Foreskin melanocyte (primary cell): ENCODE measurements at places on chromosomes 12 and 14.
A peak's percentile ranks its signal among the peaks of the same experiment; 100 is the strongest.

- DNase-seq = peak; percentile 28
These were observed 43.7 kb downstream of the KDM2B start for GRCh38 chr12:121536899-121537813.

DNA sequence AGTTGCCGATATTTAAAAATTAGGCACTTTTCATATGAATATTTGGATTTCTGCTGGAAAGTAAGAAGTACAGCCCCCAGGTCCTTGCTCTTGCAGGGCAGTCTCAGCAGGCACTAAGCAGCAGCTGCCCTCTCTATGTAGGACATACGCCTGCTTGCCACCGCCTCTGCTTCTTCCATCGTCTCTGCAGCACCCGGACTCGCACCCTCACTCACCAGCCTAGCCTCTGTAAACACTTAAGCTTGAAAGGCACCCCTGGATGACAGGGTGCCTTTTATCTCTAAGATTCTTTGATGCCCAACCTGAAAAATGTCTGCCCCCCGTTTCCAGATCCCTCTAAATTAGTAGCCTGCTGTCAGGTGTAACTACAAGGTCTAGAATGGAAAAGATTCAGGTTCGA is 19.0 kb downstream of the OTUB2 start:
- DNase-seq = no peak

DNA sequence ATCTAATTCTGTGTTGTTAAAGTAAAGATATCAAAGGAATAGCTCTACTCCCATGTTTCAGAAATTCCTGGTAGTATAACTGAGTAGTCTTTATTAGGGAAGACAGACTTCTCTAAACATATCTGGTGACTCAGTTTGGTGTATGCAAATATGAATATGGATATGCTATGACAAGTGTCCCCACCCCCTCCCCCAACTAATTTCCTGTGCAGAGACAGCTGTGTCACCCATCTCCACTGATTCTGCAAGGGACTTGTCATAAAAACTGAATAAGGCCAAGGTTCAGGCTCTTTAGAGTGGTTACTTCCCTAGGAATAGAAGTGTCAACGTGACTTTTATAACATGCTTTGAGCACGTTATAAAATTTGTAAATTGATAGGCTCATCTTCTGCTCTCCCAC is 429.1 kb downstream of the DAD1 start:
- DNase-seq = no peak

GRCh38 chr12:65113621-65114035 is 7.5 kb downstream of the WIF1 start:
- DNase-seq = no peak

- DNase-seq = no peak
These were observed 604 bp downstream of the HCFC2 start for GRCh38 chr12:104064842-104065427.

GRCh38 chr12:132341318-132342050 is 12.1 kb upstream of the GALNT9 start:
- no peak for DNase-seq

DNA sequence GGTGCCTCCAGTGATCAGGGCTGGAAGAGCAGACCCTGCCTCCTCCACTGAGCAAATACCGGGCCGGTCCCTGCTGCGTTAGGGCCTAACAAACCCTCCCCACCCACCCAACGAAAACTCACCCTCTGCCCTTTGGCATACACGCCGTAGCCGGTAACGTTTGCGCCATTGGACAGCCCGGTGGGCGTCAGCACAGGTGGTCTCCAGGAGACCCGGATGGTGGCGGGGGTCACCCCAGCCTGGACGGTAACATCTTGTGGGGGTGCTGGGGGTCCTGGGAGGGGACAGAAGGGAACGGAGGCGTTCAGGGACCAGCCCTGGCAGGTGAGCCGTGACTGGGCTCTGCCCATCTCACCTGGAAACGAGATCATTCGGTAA is 100.5 kb downstream of the PIWIL1 start:
- DNase-seq = no peak

DNA sequence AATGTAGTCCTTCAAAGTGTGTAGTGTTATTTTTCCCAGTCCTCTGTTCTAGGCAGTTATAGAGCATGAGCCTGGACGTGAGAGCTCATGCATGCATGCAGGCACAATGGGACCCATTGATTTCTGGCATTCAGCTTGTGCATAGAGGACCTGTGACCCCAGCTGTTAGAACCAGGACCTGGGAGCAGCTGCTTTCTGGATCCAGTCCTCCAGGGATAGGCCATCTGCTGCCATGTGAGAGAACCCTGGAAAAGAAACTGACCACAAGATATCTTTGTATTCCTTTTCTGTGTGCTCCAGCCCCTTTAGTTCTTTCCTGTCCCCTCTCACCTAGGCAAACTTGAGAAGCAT is 76.9 kb downstream of the SUSD6 start:
- DNase-seq = peak; percentile 83

DNA sequence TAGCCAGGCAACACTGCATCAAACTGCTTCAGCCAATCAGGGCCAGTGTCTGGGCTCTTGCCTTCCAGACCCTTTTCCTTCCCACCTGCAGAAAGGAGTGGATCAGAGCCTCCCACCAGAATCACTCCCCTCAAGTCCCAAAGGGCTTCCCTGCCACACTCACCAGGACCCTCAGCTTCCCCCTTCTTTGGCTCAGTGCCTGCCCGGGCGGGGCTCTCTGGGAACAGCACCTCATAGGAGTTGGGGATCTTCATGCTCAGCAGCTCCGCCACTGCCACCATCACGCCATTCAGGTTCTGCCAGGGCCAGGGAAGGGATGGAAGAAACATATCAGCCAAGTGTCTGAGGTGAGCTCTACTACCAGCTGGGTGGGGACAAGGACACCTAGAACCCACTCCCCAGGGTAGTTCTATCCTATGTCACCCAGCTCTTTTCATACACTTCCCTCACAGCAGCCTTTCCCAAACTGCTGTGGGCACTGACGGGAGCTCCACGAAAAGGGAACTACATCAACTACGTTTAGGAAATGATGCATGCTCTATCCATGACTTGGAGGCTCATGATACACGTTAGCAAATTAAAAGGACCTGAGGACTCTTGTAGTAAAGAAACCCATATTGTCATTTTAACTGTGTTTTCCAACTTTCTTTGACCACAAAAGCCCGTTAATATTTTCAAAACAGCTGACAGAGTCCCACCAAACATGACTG is 9.4 kb upstream of the PRKAG1 start:
- DNase-seq = no peak

DNA sequence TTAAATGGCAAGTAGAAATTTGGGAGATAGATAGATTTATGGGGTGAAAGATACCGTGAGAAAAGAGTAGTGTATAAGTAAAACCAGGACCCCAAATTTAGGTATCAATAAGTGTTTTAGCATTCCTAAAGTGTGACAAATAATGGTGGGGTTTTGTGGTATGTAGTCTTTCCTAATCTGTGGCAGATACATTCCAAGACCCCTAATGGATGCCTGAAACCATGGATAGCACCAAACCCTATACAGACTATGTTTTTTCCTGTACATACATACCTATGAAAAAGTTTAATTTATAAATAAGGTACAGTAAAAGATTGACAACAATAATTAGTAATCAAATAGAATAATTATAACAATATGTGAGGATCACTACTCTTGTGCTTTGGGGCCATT is 14.4 kb upstream of the TCP11L2 start:
- no peak for DNase-seq

DNA sequence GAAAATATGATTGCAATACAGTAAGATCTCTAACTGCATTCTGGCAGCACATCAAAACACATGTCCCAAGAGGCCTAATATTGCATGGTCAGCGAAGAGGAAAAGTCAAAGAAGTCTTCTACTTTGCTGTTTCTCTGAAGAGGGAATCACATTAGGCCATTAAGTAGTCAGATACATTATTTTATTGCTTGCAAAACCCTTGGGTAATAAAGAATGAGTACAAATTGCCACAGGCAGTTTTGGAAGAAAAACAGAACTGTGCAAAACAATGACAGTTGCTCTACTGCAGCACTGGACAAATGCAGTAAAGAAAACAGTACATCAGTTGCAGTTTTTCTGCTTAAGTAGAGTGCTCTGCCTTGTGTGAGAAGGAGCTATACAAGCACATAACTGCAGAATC is 211.9 kb downstream of the MED13L start:
- DNase-seq = no peak

GRCh38 chr14:35247777-35248475 is 44.3 kb upstream of the PSMA6 start:
- DNase-seq = no peak

DNA sequence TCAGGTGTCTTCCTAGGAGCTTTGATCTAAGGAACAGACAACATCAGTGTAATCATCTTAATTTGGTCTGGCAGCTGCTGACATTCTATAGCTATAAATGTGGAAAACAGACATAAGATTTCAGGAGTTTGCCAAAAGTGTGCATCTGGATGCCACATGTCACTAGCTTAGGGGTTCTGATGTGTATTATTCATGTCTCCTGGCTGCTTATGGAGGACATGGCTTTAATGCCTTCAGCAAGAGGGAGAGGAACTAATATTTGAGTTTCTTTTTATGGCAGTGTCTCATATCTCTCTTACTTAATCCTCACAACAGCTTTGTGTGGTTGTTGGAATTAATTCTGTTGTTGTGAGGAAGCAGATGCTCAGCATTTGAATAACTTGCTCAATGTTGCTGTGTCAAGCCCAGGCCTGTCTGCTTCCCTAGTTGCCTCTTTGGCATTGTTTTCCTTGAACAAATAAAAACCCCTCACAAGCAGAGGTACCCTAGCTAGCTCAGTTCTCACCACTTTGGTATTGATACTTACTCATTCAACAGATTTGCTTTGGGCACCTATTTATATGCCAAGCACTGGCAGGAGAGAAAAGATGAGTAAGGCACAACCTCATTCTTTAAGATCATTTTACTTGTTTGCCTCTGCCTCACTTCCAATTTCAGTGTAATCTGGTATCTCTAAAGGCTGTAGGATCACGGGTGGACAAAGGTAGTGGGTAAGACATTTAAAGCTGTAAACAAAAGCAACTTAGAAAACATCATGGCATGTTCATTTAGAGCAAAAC is 39.8 kb upstream of the EID3 start:
- DNase-seq = no peak

DNA sequence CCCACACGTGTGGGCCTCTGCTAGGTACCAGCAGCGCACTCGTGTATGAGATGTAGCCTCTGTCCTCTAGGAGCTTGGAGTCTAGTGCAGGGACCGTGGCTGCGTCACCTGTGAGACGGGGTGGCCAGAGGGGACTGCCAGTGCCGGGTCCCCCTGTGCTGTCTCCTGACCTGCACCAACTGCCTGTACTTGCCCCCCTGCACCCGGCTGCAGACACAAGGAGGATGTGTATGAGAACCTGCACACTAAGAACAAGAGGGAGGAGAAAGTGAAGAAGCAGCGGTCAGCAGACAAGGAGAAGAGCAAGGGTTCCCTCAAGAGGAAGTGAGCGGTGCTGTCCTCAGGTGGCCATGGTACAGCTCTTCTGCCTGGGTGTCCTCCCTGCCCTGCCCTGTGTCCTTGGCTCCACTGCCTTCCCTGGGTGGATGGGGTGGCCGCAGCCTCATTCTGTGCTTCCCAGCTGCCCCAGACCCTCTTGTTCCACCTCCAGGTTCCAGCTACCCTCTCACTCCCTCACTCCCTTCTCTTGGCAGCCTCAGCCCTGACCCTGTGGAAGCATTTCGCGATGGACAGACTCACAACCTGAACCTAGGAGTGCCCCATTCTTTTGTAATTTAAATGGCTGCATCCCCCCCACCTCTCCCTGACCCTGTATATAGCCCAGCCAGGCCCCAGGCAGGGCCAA is 9.6 kb downstream of the PTPN6 start:
- no peak for DNase-seq

DNA sequence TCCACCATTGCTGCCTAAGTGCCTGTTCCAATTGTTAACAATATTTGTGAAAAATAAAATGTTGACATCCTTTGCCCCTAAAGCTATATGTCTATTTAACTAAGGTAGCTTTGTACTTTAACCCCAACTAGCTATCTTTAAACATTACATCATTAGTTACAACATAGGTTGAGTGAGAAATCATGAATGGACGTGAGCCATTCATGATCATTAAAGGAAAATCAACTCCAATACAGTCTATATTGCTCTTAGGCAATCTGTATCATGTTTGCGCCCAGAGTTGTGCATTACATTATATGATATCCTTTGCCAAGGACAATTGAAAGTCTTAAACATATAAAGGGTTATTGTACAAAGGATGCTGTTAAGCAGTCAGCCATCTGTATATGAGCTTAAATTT is 269.6 kb downstream of the ALX1 start:
- DNase-seq = no peak

DNA sequence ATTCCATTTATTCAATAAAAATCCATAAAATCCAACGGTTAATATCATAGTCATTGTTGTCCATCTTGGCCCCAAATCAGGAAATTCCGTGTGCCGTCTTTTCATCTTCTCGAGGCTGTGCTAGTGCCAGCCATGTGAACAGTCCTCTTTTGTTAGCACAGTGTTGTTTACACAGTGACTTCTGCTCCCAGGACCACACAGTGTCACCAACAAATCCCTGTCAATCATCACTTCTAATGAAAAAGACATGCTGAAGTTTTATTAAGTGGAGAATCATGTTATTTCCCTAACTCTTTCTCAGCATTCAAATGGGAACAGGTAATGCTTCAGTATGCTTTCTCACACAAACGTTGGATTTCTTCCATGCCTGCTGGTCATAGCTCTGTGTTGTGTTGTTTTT is 1.9 kb upstream of the SLCO1A2 start:
- no peak for DNase-seq

DNA sequence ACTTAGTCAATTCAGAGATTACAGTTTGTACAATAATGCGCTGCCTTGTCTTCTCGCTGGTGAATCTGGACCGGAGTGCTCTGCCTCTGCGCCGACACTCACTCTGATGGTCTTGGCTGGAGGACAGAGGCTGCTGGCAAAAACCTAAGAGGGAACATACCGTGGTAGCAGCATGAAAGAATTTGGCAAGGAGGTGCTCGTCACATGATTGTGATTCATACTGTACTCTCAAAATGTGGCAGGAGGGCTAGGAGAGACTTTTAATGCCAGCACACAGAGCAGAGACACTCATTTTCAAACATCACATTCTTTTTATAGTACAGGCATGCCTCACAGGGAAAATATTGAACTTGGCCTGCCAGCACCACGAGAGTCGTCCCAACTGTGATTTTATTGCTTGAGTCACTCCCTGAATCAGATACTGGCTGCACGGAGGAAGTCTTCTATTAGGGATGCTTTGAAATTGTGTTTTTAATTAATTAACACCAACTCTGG is 67.8 kb downstream of the HMGA2 start:
- DNase-seq = peak; percentile 93

- DNase-seq = no peak
These were observed 1.0 kb downstream of the CD9 start for GRCh38 chr12:6201213-6201608.

GRCh38 chr12:19068137-19068536 is 61.4 kb upstream of the PLEKHA5 start:
- no peak for DNase-seq
